ENCODE measurements at places on chromosomes 7 and 10. TPM values are rescaled to one million over a fixed set of nuclear protein-coding genes. Genes with fewer than 3 reads are reported as not detected.

GRCh38 chr10:75398692-75399460 lies 2.7 kb downstream of the ZNF503 start:
- DNase-seq: no peak

DNA sequence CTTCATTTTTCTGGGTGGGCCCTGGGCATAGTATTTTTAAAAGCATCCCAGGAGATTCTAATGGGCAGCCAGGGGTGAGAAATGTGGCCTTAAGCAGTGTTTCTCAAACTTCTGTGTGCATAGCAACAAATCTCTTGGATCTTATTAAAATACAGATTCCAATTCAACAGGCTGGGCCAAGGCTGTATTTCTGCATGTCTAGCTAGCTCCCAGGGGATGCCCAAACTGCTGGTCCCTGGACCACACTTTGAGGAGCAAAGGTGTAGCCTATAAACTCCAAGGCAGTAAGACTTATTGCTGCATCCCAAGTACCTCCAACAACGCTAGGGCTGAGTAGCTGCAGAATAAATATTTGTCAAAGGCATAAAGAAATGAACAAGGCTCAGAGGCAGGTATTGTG lies 292.9 kb upstream of the ZMIZ1 start:
- DNase-seq: no peak

- no peak for DNase-seq
These were observed 192.3 kb upstream of the ZMIZ1 start for GRCh38 chr10:78876449-78876848.

DNA sequence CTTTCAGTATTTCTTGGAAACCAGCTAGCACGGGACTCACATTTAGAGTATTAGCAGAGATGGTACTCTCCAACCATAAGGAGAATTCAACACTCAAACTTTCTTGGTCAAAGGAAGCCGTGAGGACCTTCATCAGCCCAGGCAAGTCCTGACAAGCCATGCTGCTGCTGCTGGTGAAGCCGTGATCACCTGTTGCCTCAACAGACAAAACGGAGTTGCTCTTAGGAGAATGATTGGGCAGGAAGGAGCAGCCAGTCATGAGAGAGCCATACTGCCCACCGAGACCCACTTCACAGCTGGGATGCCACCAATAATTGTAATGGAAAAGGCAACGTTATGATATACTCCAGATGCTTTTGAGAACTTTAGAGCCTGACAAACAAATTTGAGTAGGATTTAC lies 60.8 kb upstream of the PLPP4 start:
- DNase-seq: no peak

GRCh38 chr10:13224210-13224995 lies 9.8 kb downstream of the UCMA start:
- DNase-seq: no peak

Gene MAGI2
- total RNA-seq: 9.8 TPM

Gene HOXA1
- total RNA-seq: 0.44 TPM

GRCh38 chr7:114051871-114052331 lies 133.1 kb upstream of the PPP1R3A start:
- DNase-seq: no peak

DNA sequence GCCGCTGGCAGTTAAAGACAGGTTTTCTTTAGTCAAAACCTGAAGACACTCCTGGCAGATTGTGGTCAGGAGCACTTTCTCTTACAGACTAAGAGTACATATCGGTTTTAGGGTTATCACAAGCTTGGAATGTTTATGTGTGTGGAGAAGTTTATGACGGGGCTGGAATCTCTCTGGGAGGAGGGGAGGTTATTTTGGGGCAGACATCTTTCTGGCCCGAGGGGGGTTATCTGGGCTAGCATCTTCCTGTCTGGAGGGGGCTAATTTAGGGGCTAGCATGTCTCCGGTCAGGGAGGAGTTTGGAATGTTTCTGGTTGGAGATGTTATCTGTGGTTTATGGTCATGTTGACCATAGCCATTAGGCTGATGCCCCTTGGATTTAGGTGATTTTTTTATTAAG lies 141.2 kb upstream of the KIF5B start:
- no peak for DNase-seq

DNA sequence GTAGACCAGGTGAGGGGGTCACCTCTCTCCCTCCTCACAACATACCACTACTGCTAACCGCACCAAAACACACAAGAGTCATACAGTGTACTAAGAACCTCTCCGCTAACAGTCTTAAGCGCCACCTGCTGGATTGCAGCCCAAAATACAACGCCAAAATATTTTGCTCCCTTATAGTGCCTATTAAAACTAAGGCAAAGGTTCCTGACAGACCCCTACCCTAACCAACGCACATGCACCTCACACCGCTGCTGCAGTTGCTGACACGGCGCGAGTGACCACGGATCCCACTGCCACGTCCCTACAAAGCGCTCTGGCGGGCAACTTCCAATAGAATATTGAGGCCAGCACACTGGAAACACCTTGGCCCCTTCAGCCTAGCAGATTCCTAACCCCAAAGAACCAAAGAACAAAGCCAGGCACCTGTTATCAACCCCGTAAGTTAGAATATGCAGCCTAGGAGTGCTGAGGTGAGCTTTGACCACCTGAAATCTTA lies 563.6 kb upstream of the SEMA3D start:
- DNase-seq: no peak

Gene INA
- not detected for total RNA-seq

GRCh38 chr7:96701258-96701657 lies 8.4 kb downstream of the SEM1 start:
- no peak for DNase-seq

- DNase-seq: no peak
These were observed 54.7 kb upstream of the CCAR1 start for GRCh38 chr10:68666280-68666760.

Gene ASZ1
- total RNA-seq: not detected

DNA sequence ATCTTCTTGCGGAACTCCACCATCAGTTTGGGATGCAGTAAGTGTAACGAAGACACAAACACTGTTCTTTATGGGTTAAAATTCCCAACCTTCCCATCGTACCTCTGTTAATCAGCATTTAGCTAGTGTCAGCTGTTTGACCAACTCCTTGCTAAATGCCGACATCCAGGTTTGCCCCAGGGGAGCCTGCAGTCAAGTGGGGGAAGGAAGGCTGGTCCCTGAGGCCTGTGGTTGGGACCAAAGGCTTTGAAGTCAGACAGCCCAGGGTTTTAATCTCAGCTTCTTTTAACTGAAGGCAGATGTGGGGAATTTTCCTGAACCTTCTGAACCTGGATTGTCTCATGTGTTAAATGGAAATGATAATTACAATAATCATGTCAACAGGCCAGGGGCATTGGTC lies 443.7 kb downstream of the GLRX3 start:
- DNase-seq: no peak

Gene CNPY4
- 11.3 TPM for total RNA-seq

Gene SPDYE2
- total RNA-seq: not detected

- DNase-seq: no peak
These were observed 121.6 kb downstream of the CDK6 start for GRCh38 chr7:92714767-92715166.

DNA sequence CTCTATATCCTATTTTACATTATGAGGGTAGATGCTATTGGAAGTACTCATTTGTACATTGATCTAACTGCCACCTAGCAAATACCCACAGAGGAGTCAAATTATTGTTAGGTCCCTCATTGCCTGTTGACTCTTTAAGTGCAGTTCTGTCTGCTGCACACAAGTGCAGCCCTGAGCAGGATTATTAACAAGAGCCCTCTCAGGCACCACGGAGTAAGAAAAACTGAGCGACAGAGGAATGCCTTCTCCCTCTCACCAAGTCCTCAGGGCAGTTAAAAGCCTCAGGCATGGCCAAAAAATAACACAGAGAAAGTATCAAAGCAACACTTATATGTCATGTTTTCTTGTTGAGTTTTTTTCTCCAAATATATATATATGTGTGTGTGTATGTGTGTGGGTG lies 340.0 kb upstream of the NRG3 start:
- DNase-seq: no peak

Gene TUBB8
- not detected for total RNA-seq
